ENCODE measurements at places on chromosomes 6 and 20. TPM values are rescaled to one million over a fixed set of nuclear protein-coding genes. Genes with fewer than 3 reads are reported as not detected.

DOK5 gene
- not detected for total RNA-seq

MED23 gene
- 6.7 TPM for total RNA-seq

LRRC1 gene
- total RNA-seq, result 64.0 TPM

KCNQ2 gene
- total RNA-seq, result 0.13 TPM

ELOVL2 gene
- not detected for total RNA-seq

Measured in HT-29 (cell line).